ENCODE measurements at places on chromosomes 13 and 19.

DNA sequence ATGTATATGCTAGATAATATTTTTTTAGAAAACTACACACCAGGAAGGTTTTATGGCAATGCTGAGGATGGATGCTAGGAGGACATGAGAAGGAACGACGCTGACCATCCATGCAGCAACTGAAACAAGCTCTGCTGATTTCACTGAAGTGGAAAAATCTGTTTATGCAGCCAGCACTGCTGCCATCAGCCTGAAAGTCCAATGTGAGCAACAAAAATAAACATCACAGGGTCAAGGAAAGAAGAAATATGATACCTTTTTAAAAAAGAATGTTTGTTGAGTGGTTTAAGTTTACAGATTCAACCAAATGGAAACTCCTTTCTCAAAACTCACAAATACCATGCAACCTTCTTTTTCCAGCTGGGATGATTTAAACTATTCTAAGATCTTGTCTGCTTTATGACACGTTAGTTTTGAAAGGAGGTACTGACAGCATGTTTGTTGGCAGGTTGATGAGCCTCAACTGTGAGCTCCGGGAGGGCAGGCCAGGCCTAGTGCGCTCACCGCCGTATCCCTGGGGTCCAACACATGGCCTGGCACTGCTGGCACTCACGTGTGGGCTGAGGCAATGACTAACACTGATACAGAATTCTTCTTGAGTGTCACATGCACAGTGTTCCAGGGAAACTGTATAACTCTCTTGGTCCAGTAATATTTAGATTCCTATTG is 46.8 kb downstream of the LATS2 start:
- no peak for DNase-seq

- no peak for DNase-seq
These were observed 10.6 kb downstream of the GPI start for GRCh38 chr19:34375598-34375997.

GRCh38 chr19:15115762-15116615 is 8.8 kb downstream of the SYDE1 start:
- DNase-seq = no peak

DNA sequence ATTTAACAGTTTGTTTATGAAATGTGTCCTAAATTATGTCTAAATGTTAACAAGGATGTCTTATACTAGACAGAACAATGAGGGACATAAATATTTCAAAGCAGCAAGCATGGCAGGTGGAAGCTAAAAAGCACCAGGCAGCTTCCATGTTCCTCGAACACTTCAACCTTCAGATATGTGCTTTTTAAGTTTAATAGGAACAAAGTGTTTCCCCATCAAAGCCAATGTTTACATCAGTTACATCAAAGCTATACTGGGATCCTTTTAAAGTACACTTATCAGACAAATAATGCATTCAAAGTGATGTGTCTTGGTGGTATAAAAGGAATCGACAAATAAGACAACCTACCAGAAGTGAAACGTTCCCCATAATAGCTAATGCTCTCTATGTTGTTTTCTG is 2841.1 kb upstream of the PCDH20 start:
- DNase-seq = no peak

DNA sequence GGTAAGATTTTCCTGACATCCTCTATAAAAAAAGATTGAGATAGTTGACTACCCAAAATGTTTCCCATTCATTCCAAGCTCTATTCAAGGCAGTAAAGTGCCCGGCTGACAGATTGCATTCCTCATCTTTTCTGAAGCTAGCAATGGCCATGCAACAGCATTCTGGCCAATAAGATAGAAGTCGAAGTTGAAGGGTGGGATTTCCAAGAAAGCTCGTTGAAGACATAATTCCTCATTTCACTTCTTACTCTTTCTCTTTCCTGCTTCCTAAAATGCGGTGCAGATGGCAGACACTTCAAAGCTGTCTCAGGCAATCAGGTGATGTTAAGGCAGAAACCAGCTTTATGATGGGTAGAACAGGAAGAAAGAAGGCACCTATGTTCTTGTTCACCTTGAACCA is 13.4 kb upstream of the ALOX5AP start:
- no peak for DNase-seq

DNA sequence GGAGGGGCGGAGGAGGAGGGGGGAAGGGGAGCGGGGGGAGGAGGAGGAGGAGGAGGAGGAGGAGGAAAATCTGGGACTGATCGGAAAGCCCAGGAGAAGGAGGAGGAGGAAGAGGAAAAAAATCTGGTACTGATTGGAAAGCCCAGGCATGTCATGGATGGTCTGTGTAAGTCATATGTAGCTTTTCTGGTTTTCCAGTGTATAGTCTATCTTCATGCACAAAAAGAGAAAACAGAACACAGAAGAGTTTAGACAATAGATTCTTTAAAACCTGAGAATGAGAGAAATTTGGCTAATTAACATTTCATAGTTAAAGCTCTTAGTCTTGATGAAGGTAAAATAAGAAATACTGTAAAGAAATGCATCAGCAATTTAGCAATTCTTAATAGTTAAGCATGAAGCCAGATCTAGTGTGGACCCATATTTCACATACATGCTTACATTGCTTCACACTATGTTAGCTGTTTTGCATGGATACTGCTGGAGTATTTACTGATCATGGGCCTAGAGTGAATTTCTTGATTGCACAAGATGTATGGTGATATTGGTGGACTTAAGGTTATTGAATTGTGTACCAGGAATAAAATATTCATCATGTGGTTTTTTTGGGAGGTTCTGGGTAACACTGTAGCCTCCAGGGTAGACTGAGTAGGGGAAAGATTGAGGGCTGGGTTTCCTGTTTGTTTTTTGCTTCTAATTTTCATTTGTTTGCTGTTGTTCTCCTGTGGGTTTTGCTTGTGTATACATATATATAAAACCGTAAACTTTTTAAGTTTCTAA is 41.4 kb downstream of the SUCLA2 start:
- no peak for DNase-seq

DNA sequence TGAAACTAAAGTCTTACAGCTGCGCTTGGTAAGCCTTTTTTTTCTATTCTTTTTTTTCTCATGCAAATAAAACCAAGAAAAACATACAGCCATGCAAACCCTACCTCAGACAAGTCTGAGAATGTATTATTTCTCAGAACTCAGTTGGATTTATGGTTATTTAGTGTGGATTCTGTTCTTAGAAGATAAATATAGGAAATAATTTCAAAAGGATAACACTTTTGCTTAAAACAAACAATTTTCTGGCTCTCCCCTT is 40.7 kb upstream of the TNFSF11 start:
- DNase-seq = no peak
